Cardiac septum (tissue), 1 donor: ENCODE measurements at places on chromosomes 16 and 17. TPM values are rescaled to one million over a fixed set of nuclear protein-coding genes. Genes with fewer than 3 reads are reported as not detected.

GRCh38 chr16:89588413-89589109 is 13.0 kb downstream of the CPNE7 start:
- no peak for DNase-seq

DNA sequence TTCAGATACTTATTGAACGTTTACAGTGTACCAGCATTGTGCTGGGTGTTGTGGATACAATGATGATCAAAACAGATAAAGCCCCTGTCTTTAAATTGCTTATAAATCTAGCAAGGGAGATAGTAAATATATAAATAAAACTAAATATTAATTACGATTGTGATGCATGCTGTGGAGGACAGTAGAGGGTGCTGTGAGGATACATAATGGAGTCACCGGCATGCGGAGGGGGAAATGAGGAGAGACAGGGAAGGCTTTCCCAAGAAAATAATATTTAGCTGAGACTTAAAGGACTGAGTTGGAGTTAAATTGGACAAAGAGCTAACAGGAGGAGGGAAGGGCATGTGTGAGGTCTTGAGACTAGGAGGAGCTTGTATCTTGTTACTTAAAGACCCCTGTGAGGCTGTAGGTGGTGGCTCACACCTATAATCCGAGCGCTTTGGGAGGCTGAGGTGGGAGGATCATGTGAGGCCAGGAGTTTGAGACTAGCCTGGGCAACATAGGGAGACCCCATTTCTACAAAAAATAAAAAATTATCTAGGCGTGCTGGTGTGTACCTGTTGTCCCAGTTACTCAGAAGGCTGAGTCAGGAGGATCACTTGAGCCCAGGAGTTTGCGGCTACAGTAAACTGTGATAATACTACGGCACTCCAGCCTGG is 2.4 kb downstream of the DHRS7B start:
- DNase-seq = no peak

GRCh38 chr17:48611681-48612455 is 1.1 kb upstream of the HOXB7 start:
- DNase-seq = no peak

DNA sequence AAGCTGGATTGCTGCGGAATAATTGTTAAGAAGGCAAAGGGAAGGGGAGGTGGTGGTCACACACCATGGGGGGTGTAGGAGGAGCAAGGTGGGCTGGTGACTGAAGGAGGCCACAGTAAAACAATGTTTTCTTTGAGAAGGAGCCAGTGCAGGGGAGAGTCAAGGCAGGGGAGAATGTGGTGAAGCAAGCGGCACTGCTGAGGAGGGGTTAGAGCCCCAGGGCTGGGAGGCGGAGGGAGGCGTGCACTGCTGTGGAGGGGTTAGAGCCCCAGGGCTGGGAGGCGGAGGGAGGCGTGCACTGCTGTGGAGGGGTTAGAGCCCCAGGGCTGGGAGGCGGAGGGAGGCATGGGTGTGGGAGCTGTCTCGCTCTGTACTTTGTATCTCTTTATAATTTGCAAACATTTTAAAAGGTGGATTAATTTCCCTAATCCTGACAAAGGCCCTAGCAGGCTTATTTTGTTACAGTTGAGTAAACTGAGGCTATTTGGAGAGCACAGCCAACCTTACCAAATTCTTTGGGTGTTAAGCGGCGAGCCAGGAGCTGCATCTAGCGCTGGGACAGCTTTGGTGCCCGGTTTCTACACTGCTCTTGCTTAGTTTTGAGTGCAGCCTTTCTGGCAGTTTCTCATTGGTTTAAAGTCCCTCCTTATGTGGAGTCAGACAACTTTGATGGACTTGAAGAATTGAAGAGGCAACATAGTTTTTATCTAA is 20.9 kb downstream of the RPTOR start:
- no peak for DNase-seq

- DNase-seq = no peak
Observed at GRCh38 chr17:80395402-80396151, 19.4 kb upstream of the ENDOV start.

PTGES3L gene
- 51.2 TPM for total RNA-seq

FOXJ1 gene
- total RNA-seq = not detected
